ENCODE measurements at places on chromosomes 3 and 15.

DNA sequence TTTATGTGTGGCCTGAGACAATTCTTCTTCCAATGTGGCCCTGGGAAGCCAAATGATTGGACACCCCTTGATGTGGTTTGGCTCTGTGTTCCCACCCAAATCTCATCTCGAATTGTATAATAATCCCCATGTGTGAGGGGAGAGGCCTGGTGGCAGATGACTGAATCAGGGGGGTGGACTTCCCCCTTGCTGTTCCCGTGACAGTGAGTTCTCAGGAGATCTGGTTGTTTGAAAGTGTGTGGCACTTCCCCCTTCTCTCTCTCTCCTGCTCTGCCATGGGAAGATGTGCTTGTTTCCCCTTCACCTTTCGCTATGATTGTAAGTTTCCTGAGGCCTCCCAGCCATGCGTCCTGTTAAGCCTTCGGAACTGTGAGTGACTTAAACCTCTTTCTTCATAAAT is 60.1 kb upstream of the PARL start:
- DNase-seq = no peak

GRCh38 chr3:184366619-184367289 is 5.2 kb downstream of the POLR2H start:
- DNase-seq = no peak

DNA sequence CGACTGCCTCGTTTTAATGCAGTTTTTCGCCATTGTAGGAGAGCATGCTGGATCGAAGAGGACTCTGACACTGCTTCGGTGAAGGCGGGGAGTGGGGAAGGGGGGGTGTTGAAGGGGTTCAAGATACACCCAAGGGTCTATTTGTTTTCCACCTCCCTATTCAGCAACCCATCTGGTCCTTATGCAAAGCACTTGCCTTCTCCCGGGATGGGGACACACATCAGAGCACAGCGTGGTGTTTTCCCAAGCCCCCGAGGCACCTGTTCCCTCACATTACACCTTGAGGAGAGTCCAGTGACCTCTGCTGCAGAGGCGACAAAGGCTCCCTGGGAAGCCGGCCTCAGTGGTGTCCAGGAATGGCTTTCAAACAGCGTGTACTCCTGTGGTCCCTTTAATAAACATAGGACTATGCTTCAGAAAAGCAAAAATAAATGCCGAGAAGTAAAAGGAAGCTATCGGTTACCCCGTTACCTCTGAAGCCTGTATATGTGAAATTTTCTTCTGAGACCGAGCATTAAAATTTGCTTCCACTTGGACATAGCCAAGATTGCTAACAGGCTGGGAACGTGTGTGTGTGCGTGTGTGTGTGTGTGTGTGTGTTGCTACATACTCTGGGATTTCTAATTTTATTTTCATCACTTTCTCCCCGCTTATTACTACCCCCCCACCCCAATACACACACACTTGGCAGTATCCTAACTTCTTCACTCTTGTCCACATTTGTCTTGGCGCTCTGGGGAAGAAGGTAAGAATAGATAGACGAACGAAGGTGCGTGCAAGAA is 53.2 kb downstream of the CCDC54 start:
- no peak for DNase-seq

GRCh38 chr3:17592956-17593355 is 149.5 kb downstream of the TBC1D5 start:
- DNase-seq = no peak

- no peak for DNase-seq
Observed at GRCh38 chr3:134073583-134073945, 43.8 kb upstream of the SLCO2A1 start.
